Small intestine (tissue), 16 donors: ENCODE measurements at places on chromosomes 12 and 14.

- no peak for DNase-seq
Observed at GRCh38 chr12:79127271-79127751, 262.7 kb downstream of the SYT1 start.

- no peak for DNase-seq
Observed at GRCh38 chr12:2173971-2174370, 121.2 kb downstream of the CACNA1C start.

DNA sequence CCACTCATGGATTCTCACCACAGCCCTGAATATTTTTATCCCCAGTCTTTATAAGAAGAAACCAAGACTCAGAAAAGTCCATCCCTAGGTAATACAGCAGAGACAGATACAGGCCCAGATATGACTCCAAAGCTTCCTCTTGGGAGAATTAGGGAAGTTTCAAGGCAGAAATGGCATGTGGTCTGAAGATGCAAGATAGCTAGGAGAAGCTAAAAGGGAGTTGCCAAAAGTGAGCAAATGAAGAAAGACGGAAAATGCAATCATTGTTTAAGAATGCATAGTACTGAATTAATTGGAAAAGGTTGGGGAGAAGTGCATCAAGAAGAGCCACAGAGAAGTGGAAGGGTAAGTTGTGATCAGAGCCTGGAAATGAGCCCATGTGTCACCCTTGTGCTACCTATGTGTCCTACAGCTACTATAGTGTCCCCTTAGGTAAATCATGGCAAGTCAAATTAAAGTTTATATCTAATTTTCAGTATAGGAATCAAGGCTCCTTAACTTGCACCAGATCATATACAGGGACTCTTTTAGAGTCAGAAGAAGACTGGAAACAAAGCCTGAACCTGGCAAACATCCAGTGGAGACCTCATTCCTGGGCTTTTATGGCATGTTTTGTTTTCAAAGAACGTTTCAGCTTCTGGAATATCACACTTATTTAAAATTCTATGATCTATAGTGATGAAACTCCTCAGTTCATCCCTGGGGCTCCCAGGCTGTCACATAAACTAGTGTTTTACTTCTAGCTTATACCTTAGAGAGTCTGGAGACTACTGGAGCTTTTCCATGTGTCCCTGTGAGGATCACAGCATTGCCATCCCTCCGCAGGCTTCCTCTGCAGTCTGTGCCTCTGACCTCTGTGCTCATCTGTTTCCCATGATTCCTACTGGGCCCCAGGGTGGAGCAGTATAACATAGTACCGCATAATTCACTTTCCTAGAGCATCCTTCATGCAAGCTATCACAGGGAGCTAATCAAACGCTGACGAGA, 189.0 kb upstream of the CDKN3 start:
- DNase-seq = no peak

DNA sequence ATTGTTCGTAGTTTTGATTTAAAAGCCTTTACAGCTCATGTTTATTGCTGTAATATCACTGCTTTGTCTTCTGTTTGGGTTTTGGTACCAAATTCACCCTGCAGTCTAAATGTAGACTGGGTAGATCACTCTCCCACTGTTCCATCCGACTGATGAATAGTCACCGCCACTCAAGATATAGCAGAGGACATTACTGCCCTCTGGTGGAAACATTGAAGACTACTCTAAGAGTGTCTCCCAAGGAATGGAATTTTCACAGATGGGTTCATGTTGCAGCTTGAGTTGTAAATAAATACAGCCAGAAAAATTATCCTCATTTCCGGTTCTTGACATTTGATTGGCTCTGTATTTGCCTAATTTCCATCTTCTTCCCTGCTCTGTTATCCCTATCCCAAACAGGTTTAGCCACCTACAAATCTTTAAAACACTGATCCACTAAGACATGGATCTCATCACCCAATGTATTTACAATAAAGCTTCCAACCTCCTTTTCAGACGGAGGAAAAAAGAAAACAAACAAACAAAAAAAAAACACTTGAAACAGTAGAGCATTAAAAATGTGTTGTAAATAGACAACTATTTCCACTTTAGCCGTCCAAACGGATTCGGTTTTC, 198.3 kb upstream of the CPNE8 start:
- peak; percentile 71 for DNase-seq

- DNase-seq = no peak
Observed at GRCh38 chr12:3200814-3201233, 123.6 kb downstream of the TSPAN9 start.

DNA sequence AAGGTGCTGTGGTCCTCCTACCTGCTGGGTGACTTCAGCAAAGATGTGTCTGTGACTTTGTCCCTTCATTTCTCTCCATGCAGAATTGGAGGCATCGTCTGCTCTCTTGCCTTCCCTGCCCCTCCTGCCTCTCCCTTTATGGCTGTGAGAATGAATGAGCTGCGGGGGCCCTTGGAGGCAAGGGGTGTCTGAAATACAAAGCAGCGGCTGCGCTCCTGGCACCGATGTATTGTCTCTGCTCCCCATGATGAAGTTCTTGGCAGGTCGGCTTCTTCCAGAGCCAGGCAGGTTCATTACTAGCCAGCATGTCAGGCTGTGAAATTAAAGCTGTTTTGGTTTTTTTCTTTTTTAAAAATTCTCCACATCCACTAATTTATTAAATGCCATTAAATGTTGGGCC, 194.5 kb downstream of the TSPAN9 start:
- no peak for DNase-seq

- DNase-seq = no peak
Observed at GRCh38 chr14:104844306-104845032, 20.6 kb upstream of the CEP170B start.

DNA sequence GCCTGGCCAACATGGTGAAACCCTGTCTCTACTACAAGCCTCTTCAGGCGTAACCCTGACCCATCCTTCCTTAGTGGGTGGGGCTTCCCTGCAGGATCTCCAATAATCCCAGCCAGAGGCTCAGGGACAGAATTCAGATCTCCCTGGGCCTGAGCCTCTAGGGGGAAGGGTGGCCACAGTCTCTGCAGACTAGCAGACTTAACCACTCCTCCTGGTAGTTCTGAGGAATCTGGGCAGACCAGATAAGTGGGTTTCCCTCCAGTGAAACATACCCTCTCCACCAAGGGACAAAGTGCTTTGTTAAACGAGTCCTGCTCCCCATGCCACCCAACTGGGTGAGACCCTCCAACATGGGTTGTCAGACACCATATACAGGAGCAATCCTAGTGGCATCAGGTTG, 36.6 kb upstream of the TRIM9 start:
- DNase-seq = no peak

GRCh38 chr12:53989227-53990113, 4.5 kb downstream of the HOXC10 start:
- peak; percentile 56 for DNase-seq

DNA sequence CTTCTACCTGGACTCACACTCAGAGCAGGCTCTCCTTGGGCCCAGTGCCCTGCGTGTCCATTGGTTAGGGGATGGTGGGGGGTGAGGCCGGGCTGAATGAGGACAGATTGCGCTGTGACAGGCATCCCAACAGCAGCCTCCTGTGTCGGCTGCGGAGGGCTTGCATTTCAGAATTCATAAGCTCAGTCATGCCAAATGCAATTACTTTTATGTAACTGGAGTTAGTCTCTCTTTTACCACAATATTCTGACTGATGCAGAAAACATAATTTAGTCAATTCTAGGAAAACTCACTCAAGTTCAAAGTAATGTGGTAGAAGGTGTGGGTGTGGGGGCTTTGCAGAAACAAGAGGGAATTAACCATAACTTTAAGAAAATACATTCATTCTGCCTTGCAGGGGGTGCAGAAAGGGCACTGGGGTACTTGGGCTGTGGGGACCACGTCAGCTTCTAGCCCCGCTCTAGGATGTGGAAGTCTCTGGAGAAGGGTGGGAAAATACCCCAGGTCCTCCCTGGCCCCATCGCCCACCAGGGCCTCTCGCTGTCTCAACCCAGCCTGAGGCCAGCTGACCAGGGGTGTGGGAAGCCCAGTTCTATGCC, 257.7 kb downstream of the ADGRD1 start:
- no peak for DNase-seq

- no peak for DNase-seq
Observed at GRCh38 chr12:5809586-5809985, 135.5 kb downstream of the ANO2 start.

- DNase-seq = no peak
Observed at GRCh38 chr12:100857971-100858370, 63.4 kb downstream of the ANO4 start.

- no peak for DNase-seq
Observed at GRCh38 chr14:38762845-38763244, 340.2 kb downstream of the SEC23A start.

GRCh38 chr14:100147181-100147631, 12.2 kb downstream of the DEGS2 start:
- DNase-seq = no peak

DNA sequence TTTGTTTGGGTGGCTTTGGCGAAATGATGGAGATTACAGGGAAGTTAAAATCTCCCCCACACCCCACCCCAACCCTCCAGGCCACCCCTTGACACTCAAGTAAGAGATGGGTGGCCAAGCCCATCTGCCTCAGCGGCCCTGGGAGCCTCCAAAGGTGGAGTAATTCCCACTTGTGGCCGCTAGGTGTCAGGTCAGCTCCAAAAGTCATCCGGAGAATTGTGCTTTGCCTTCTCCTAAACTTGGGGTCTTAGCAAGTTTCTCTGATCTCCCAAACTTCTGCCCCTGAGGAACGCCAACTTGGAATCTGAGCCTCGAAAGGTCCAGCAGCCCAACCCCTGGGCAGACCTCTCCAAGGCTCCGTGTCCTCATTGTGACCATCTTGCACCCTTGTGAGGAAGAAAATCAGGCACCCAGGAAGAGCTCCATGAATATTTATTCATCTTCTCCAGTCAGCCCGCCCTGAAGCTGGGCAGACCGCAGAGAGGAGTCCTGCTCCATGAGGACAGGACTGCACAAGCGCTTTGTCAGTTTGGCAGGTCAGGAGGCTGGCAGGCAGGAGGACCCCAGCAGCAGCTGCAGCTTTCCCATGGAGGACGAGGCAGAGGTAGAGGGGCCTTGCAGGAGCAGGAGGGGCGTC, 46.7 kb downstream of the LRRC74A start:
- DNase-seq = peak; percentile 51

DNA sequence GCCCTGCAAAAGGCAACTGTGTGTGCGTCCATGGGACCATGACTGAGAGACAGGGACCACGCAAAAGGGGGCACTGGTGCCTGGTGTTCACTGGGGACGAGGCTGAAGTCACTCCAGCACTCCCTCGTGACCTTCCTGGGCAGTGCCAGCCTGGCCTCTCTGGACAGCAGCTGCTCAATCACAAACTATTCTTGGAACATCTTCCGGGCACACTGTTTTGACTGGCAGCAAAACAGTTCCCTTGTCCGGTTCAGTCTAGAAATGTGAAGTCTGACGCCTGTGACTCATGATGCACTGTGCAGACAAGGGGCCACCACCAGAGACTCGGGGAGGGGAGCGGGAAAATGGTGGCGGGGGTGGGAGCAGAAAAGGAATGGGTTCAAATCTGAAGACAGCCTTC, 20.8 kb downstream of the SNRNP35 start:
- DNase-seq = no peak

DNA sequence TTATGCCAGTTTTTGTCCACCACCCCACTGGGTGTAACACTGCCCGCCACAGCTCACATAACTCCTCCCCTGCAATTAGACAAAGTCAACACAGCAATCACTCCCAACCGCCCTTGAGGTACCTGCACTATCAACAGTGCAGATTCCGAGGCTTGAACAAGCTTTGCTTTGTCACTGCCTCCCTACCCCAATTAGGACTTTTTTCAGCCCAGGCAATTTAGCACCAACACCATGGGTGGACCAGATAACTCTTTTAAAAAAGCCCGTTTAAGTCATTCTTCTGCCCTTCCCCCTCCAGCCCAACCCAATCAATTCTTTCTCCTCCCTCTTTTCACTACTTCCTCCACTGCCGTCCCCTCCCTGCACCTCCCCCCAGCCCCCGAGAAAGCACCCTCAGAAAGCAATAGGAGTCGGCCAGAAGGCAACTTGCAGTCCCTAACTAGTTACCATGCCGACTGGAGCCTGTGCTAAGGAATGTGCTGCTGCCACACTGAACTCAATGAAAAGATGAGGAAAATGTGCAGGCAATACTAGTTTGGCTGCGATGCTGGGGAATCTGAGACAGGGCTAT, 45.7 kb upstream of the OTX2 start:
- peak; percentile 67 for DNase-seq
